ENCODE measurements at places on chromosomes 4 and X. TPM values are rescaled to one million over a fixed set of nuclear protein-coding genes. Genes with fewer than 3 reads are reported as not detected.

The TEX28 gene
- total RNA-seq: not detected

- DNase-seq: no peak
Measured at GRCh38 chrX:38574858-38575257, 13.5 kb downstream of the TSPAN7 start.

DNA sequence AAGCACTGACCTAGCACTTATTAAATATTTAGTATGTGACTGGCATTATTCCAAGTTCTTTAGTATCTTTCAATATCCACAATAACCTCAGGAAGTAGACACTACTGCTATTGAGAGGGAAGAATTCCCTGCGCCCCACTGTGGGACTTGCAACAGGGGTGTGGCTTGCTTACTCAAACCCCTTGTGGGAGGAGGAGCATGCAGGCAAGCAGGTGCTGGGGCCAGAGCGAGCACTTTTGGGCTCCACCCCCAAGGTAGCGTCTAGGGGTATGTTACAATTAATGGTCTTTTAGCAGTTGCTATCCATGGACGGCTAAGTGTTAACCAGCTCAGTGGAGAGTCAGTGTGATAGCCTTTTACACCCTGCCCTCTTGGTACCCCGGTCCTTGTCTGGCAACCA, 50.7 kb downstream of the FAM13A start:
- DNase-seq: no peak

The CNKSR2 gene
- total RNA-seq: 28.7 TPM

DNA sequence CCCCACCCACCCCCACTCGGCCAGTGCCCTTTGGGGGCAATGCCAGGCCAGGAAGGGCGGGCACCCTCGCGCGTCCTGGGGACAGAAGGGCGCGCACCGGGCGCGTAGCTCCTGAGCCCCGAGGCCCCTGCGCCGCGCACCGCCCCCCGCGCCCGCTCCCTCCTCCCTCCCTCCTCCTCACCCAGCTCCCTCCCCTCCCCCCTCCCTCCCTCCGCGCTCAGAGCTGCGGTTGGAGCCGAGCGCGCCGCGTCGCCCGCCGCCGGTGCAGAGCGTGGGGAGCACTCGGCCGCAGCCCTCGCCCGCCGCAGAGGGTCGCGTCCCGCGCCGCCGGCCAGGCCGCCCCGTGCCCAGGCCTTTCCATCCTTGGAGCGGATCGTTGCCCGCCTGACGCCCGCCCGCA, at the start of gene ATP2B3:
Gene ATP2B3, plus strand, starts transcription at position 220 of the 400 bp plus-strand sequence. CDS start 18,606 bp downstream, outside the sequence.
- peak; percentile 56 for DNase-seq

- no peak for DNase-seq
Measured at GRCh38 chr4:150164055-150164454, 85.8 kb downstream of the DCLK2 start.

The UCHL1 gene
- total RNA-seq: 595 TPM

The PPEF2 gene
- not detected for total RNA-seq

GRCh38 chr4:6341696-6342095, 72.0 kb downstream of the WFS1 start:
- no peak for DNase-seq

The BEX5 gene
- total RNA-seq: 5.8 TPM

- no peak for DNase-seq
Measured at GRCh38 chrX:111386615-111387233, 25.3 kb downstream of the DCX start.

DNA sequence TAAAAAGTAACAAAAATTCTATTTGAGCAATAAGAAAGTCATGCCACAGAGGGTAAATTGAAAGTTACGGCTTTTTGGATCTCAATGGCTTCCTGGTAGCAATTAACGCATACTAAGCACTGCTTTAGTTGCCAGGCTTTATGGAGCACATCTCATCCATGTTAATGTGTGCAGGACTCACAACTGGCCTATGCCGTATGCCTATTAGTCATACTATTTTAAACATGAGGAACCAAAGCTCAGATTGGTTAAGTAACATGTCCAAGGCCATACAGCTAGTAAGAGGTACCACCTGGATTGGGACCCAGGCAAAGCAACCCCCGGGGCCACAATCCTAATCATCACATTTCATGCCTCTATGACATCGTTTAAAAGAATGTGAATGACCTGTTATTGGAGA, 17.1 kb downstream of the DAPP1 start:
- no peak for DNase-seq

- no peak for DNase-seq
Measured at GRCh38 chr4:180710628-180711337, 1532.4 kb upstream of the TENM3 start.

- DNase-seq: no peak
Measured at GRCh38 chr4:106953036-106953705, 82.9 kb downstream of the DKK2 start.

DNA sequence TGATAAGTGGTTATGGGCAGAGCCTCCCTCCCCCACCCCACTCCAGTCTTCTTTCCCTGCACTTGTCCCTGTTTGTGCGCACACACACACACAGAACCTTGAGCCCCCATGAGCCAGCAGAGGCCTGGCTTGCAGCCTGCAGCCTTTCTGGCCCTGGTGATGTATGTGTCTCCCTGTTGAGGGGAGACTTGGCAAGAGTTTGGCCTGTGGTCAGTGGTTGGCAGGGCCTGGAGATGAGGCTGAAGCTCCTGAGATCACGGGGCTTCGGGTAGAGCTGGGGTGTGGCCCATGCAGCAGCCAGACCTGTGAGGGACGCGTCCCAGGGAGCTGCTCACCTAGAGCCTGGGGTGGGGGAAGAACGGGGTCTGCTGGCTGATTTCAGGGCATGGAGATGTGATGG, 2.3 kb downstream of the GPR173 start:
- DNase-seq: no peak

The FRAS1 gene
- total RNA-seq: 77.0 TPM

DNA sequence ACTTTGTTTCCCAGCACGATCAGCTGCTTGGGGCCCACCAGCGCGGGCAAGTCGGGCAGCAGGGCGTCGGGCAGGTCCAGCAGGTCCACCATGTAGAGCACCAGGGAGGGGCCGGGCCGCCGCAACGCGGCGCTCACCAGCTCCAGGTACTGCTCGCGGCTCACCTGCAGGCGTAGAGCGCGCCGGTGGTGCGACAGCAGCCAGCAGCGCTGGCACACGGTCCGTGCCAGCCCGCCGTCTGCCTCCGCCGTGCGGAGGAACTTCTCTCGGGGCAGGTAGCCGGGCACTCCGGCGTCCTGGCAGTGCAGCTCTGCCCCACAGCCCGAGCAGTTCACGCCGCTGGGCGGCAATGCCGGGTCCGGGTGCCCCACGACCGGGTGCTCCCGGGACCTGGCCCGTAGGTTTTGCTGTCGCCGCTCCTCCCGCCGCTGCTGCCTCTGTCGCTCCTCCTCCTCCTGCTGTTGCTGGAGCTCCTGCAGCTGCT, 527 bp downstream of the NOA1 start:
- peak; percentile 87 for DNase-seq

The GNL3L gene
- 40.2 TPM for total RNA-seq

DNA sequence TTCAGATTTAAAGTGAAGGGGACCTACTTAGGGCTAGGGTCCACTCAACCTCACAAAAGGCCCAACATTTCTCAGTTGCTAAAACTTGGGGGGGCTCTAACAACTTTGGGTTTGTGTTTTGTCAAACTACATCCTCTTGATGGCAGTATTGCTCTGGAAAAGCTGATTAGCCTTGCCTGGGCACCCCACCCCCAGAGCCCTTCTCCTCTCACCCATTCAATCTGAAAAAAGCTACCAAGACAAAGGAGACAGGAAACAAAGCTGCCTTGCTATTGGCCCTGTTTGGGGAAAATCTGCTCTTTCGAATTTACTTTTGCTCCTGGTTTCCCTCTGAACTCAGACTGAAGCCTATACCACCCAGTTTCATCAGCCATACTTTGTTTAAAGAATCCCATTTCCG, 195.2 kb upstream of the STK26 start:
- peak; percentile 78 for DNase-seq

The MXD4 gene
- total RNA-seq: 76.2 TPM

The RAB33B gene
- total RNA-seq: 9.0 TPM

The STK32B gene
- 1.5 TPM for total RNA-seq
